NCI-H1105 (cell line): ENCODE measurements at places on chromosomes 1 and 21.

DNA sequence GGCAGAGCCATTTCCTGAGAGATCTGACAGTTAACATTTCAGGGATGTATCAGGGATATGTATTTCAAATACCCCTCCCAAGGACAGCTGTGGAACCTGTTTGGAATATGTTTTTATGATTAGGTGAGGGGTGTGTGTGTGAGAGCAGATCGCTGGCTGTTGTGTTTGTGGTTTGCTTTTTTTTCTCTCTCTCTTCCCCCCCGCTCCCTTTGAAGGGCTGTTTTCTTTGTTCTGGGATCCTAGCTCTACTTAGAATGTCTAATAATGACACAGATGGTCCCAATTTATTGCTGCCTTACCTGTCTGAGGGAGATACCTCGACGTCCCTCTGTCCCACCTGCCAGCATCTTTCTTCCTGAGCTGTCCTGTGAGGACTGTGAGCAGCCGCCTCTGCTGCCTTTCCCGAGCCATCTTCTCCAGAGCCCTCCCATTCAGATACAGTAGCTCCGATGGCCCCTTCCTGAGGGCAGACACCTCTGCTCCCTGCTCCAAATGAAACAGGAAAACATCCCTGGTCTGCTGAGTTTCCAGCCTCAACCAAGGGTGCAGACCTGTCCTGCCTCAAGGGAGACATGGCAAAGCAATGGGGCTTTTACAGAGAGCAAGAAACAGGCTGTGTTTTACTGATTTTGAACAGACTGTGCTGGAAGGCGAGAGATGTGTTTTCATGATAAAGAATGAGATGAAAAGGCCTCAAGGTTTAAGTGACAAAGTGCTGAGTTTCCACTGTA is 138.0 kb upstream of the TNR start:
- no peak for DNase-seq

DNA sequence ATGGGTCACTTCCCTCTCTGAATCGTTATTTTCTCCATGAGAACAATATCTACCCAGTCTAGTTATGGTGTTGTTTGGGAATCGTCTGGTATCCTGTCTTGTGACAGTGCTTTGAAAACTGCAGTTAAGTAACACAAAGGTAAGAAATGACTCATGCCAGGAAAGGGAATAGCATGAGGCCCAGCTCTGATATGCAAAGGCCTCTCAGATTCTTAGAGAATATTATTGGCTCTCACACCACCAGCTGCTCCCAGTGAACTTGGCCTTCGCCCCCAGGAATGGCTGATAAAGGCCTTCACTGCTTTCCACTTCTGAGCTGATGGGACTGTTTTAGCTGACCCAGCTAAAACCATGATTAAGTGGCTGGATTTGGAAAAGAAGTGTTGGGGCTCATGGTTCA is 27.1 kb downstream of the NEK2 start:
- no peak for DNase-seq

- no peak for DNase-seq
These were observed 38.8 kb downstream of the CDCP2 start for GRCh38 chr1:54114001-54114400.

- DNase-seq = no peak
These were observed 39.9 kb upstream of the CD1D start for GRCh38 chr1:158140764-158141192.

GRCh38 chr1:17494114-17494729 is 45.3 kb upstream of the ARHGEF10L start:
- DNase-seq = peak; percentile 7

- DNase-seq = no peak
These were observed 22.5 kb downstream of the ZMYND12 start for GRCh38 chr1:42433369-42433768.

DNA sequence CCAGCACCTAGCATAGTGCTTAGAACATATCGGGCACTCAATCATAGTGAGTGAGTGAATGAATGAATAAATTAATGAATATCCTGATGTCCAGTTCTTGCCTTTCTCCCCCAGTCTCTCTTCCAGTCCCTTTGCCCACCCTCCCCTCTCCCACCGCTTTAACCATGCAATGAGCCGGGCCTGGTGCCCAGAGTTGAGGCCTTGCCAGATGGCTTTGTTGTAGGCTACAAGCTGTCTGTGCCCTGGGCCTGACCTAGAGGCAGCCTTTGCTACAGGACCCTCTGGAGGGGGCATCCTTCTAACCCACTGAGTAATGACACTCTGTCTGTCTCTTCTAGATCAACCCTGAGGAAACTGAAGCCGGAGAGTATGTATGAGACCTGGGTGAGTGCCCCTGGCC is 6.9 kb downstream of the CASQ1 start:
- no peak for DNase-seq

GRCh38 chr1:102937401-102937800 is 170.9 kb downstream of the COL11A1 start:
- no peak for DNase-seq

DNA sequence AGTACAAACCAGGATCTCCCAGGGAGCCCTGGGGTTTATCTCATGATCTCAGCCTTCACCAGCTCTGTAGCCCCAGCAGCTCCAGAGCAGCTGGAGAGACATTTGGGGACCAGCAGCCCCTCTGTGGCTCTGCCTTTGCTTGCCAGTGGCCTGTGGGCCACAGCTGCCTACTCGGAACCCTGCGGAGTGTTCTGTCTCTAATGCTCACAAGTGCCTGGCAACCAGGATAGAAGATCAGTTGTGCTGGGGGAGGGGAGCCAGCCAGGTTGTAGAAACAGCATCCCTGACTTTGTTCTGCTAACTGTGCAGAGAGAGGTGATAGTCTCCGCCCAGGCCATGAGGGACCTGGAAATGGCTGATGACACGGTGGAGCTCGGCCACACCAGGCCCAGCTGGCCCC is 50.9 kb upstream of the KCNJ15 start:
- no peak for DNase-seq

DNA sequence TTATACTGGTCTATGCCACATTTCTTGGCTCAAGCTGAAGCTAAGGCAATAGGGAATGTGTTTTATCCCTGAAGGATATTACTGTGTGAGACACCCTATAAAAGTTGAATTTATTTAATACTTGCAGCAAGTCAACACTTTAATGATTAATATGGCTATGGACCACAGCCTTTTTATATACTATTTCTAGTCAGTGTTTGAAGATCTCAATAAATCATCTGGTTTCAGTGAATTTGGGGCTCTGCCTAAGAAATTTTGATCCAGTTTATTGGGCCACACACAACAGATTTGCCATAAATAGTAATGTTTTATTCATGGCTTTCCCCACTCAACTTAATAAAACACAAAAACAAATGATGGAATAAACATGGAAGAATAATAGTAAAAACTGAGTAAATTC is 698.3 kb downstream of the ADGRL2 start:
- DNase-seq = no peak

GRCh38 chr1:234672349-234673135 is 62.6 kb upstream of the IRF2BP2 start:
- no peak for DNase-seq

GRCh38 chr21:29299046-29299915 is 559 bp downstream of the BACH1 start:
- DNase-seq = no peak

DNA sequence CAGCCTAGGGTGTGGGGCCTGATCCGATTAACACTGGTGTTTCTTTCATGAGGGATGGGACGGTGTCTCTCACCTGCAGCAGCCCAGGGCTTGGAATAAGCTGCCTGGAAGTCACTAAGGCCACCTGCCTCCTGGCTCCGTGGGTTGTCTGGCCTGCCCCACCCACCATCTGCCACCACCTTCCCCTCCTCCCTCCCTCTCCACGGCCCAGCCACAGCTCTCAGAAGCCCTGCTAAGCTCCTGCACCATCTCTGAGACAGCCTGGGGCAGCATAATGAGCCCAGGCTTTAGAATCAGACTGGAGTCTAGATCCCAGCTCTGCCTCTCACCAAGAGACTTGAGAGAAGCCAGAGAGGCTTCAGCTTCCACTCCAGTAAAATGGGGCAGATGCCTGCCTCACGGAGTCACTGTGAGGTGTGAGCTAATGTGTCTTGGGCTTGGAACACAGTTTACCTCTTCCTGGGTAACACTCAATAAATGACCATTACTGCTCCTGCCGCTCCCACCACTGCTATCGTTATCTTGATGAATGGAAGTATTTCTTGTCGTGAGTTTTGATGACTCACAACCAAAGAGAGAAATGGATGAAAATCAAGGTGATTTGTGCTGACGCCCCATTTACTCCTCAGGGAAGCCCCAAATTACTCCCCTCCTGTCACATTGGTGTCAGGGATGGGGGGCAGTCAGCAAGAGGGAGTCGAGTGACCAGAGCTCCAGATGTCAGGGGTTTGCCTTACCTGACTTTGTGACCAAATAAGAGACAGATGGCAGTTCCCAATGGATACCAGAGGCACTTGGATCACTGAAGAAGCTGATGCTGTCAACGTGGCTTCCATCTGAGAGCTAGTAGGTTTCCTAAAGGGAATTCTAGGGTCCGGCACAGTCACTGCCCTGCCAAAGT is 23.5 kb upstream of the C1QA start:
- no peak for DNase-seq

DNA sequence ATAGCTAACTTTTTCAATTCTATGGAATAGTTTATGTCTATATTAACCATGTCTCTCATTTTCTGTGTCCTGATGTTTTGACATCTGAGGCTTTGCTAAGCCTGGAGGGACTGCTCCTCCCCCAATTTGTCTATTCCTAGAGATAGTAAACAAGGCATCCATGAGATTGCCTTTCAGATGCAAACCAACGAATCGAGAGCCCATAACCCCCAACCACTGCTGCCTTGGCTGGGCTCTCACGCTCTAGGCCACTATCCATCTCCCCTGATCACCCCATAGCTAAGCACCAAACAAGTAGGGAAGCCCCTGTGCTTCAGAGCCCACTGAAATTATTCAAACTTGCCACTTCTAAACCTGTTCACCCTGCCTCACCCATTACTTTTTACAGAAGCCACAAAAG is 437.7 kb downstream of the SETD4 start:
- no peak for DNase-seq

- DNase-seq = no peak
These were observed 182.2 kb downstream of the DHRS3 start for GRCh38 chr1:12435639-12436344.

DNA sequence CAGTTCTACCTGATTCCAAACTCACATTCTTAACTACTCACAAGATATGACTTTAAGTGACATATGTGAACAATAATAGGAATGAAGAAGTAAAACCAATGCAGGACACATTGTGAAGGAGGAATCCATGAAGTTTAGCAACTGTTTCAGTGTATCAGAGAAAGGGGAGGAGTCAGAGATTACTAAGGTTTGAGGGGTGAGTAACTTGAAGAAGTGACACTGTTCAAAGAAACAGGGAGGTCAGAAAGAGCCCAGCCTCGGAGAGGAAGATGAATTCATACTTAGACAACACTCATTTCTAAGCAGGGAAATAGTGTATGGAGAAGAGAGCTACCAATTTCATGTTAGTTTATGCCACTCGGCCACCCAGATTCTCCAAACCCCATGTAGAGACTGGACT is 28.2 kb upstream of the RPF1 start:
- DNase-seq = no peak

DNA sequence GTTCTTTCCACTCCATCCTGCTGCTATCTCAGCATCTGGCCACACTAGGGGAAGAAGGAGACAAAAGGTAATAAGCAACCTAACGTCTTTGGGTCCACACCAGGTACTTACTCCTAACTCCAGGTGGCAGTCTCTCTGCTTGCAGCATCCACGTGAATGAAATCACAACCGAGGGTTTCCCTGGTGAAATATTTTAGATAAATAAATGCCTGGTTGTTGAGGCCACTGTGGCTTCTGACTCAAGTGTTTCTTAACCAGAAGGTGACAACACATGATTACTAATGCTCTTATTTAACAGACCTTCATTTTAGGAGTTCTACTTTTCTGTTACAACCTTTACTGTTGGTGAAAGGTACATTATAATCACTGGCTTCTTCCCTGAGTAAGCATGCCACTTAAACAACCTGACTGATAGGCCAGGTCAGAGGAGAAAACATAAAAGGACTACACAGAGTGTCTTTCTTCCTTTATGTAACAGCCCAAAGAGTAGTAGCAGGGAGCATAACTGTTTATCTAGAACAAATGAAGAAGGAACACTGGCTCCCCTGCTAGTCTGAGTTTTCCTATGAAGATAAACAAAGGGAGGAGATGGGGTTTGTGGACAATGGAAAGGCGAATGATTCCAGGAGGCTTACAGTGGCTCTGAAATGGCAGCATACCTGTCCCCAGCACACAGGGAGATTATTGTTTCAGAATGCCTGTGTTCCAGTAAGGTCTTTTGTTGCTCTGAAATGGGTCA is 59.9 kb downstream of the SYT6 start:
- no peak for DNase-seq

DNA sequence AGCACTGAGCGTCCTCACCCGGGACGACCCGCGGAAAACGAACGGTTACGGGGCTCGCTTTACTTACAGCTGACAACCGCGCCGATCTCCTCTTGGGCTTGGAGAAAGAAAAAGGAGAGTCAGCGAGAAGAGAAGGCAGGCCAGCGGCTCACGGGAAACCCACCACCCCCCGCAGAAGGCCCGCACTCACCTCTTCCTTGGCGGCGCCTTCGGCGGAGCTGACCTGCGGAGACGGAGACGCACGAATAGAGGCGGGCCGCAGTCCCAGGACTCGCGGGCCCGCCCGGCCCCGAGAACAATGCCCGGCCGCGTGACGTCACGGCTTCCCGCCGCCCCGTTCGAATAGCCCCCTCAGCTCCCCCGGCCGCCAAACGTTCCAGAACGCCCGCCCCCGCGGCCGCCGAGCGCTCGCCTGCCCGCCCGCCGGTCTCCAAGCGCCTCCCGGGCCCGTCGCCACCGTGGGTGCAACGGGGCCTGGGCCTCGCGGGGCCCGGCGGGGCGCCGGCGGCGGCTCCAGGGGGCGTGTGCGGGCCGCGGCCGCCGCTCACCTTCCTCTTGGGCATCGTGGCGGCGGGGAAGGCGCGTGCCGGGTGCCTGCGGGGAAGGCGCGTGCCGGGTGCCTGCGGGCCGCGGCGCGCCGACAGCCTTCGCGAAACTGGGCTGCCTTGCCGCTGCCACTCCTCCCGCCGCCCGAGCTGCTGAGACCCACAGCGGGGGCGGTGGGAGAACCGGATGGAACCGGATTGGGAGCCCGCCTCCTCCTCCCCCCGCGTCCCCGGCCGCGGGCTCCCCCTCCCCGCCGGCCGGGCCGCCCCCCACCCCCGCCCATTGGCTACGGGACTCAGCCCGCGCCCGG is at the start of gene HMGN1:
HMGN1 (minus strand) TSS at position 734 of the 856 bp plus-strand sequence; CDS start at position 563, 171 bp downstream.
- peak; percentile 98 for DNase-seq

DNA sequence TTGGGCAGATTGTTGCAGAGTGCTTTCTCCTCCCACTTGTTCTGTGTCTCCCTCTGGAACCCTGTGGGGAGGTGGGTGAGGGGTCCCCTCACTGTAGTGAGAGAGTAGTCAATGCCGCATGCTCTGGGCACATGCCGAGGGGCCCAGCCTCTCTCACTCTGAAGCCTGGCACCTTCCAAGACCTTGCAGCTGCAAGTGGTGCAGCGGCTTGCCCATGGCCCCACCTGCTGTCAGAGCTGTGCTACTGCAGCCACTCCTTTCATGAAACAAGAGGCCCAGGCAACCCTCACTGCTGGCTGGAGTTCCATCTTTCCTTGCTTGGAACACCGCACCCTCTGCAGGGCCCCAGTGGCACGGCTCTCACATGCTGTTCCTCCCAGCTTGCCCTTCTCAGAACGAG is 58.4 kb upstream of the COL6A1 start:
- DNase-seq = no peak
